Sigmoid colon (tissue), 7 donors: ENCODE measurements at places on chromosomes 12 and 14.

DNA sequence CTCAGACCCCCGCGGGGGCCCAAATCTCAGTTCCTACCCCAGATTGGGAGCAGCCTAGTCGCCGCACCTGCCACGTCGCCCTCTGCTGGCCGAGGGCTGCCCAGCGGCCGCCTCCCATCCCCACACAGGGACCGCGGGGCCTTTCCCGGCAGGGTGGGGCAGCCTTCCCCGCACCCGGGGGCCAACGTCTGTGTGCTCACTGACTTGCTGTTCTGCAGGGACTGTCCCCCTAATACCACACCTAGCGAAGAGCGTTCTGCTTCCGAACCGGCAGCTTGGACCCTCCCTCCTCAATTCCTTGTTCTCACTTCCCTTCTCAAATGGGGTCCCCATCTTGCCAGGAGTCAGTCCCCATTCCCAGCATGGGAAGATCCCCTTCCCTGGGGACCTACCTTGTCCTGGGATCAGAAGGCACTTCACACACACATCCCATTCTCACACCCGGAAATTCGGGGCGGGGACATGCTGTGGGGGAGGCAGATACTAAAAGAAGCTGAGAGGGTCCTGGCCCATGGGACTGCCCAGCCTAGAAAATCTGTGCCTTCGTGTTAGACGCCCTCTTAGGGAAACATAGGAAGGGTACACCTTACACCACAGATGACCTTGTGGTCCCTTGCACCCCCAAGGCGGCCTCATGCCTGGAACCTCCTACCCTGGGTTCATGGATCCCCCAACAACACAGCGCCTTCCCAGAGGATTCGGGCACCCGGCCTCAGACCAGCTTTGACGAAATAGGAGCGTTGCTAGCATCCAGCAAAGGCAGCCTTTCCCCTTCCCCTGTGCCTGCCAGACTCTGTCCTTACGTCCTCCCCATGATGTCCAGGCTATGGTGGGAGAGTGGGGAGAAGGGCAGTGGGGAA, 16.4 kb downstream of the ACVRL1 start:
- DNase-seq = peak; percentile 79

GRCh38 chr14:93959239-93960107, 16.9 kb downstream of the ASB2 start:
- DNase-seq = no peak

DNA sequence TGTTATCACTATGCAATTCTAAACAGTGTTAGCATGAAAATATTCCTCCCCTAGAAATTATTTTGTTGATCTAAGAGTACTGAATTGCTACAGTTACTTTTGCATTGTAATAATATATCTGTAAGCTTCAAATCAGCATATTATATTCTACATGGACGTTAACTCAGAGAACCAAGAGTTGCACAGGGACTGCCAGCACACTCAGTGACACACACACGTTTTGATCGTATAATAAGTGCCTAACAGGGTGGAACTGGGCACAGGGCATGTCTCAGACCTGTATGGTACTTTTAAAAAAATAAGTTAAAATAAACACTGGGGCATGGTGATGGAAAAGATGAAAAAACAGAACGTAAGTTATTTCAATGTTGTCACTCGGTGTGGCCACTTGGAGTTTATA, 451.6 kb downstream of the RGS6 start:
- no peak for DNase-seq

GRCh38 chr14:23056956-23057756, at the start of gene CDH24:
CDH24 (minus strand) TSS chr14:23057520; CDS start chr14:23055733, 1,787 bp downstream.
- DNase-seq = peak; percentile 86

- peak; percentile 91 for DNase-seq
These were observed 549 bp upstream of the WDR89 start for GRCh38 chr14:63642229-63642611.

DNA sequence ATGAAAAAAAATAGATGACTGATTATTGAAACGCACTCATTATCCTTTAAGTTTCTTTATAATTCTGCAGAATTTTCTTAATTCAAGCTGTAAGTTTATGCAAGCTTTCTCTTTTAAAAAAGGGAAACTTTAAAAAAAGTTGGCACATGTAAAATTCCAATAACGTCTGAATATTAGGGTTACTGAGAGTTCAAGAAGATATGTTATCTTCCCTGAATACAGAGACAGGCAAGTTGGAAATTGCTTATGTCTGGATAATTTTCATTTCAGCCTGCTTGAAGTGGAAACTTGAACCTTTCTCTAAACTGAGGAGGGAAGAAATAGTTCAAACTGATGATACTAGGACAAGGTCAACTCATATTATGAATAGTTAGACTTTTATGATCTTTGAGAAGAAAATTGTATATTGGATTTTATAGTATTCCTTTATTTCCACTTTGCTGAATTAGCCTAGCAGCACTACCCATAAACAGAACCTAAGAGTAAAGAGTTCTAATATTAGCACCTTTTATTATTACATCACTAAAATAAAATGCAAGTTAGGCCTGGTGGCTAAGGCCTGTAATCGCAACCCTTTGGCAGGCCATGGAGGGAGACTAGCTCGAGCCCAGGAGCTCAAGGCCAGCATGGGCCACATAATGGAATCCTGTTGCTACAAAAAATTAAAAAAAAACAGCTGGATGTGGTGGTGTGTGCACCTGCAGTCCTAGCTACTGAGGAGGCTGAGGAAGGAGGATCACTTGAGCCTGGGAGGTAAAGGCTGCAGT, 288.0 kb downstream of the TRHDE start:
- no peak for DNase-seq

GRCh38 chr14:79036441-79036840, 866.3 kb downstream of the NRXN3 start:
- DNase-seq = no peak

GRCh38 chr14:45587142-45587541, 334.1 kb upstream of the MIS18BP1 start:
- no peak for DNase-seq

DNA sequence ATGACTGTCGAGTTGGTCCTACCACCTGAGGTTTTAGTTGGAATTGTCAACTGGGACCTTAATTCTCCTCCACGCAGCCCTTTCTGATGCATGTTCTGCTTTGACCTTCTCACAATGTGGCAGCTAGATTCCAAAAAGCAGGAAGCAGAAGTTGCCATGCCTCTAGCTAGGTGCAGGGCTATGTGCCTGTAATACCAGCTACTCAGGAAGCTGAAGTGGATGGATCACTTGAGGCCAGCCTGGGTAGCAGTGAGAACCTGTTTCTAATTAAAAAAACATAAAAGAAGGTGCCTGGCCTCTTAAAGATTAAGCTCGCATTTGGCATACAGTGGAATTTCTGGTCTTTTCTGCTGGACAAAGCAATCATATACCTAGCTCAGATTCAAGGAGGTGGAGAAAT, 77.1 kb downstream of the FGD4 start:
- no peak for DNase-seq

GRCh38 chr12:3837049-3837448, 36.1 kb downstream of the PARP11 start:
- DNase-seq = no peak

DNA sequence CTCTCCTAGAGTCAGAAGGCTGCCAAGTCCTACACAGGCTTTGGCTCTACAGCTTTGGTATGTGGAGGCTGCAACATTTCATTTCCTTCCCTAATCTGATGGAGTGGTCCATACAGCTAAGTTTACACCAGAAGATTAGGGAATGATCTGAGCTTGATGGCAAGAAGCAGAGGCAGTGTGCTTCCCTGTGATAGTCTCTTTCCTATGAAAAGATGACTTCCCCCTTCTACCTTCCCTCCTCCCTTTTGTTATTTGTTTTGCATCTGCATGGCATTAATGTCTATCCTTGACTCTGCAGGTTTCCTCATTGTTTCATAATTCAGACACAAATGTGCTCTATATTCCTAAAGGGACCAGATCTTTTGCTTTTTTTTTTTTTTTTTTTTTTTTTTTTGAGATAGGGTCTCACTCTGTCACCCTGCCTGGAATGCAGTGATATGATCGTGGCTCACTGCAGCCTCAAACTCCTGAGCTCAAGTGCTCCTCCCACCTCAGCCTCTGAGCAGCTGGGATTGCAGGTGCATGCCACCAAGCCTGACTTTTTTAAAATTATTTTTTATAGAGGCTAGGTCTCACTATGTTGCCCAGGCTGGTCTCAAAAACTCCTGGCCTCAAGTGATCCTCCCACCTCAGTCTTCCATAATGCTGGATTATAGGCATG, 76.3 kb downstream of the GRIP1 start:
- DNase-seq = no peak

DNA sequence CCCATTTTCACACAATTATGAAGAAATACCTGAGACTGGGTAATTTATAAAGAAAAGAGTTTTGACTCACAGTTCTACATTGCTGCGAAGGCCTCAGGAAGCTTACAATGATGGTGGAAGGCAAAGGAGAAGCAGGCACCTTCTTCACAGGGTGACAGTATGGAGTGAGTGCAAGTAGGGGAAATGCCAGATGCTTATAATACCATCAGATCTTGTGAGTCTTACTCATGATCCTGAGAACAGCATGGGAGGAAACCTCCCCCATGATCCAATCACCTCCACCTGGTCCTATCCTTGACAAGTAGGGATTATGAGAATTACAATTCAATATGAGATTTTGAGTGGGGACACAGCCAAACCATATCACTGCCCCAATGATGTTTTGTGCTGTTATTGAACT, 189.3 kb upstream of the CRY1 start:
- no peak for DNase-seq

- DNase-seq = no peak
These were observed 3.4 kb downstream of the ARG2 start for GRCh38 chr14:67623114-67623513.

DNA sequence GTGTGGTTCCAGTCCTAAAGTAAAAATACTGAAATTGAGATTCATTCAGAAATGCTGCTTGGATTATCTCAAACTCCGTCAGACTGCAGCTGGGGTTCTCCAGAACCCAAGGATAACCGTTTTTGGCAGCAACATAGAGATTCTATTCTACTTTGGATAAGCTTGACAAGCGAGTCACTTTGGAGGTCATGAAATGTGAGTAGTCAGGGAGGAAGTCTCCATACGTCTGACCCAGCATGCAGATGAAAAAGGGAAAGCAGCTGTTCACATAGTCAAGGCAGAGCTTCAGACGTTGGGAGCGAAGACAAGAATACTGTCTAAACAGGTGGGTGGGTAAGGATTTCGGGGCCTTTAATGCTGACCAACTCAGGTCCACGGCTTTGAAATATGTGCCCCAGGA, 14.9 kb upstream of the HSP90B1 start:
- DNase-seq = no peak

- no peak for DNase-seq
These were observed 22.2 kb downstream of the SFSWAP start for GRCh38 chr12:131732996-131733615.

DNA sequence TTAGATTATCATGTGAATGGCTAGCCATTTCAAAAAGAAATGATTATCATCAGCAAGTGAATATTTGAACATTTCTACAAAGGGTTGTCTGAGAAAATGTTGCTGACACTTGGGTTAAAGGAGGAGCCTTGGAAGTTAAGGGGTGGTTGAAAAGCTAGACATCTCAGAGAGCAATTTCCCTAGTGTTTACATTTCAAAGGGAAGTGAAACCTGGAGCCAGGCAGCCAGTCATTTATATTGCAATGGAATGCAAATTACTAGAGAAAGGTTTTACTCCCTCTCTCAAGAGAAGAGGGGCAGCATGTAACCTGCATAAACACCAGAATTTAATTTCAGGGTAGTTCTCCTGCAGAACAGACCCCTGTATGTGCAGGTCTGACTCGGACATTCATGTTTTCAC, 279.0 kb downstream of the SLC16A7 start:
- DNase-seq = no peak

- DNase-seq = no peak
These were observed 150.9 kb upstream of the FRMD6 start for GRCh38 chr14:51500776-51501175.

DNA sequence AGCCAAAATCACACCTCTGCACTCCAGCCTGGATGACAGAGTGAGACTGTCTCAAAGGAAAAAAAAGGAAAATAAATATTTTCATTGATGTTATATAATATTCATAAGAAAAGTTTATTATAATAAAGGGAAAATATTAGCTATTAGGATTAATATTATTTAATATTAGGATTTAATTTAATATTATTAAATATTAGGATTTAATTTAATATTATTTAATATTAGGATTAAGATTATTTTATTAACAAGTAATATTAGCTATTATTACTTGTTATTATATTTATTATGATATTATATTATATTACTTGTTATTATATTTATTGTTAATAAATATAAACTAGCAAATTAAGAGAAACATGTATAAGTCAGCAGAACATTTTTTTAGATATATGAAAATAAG, 518.1 kb downstream of the FSCB start:
- no peak for DNase-seq

DNA sequence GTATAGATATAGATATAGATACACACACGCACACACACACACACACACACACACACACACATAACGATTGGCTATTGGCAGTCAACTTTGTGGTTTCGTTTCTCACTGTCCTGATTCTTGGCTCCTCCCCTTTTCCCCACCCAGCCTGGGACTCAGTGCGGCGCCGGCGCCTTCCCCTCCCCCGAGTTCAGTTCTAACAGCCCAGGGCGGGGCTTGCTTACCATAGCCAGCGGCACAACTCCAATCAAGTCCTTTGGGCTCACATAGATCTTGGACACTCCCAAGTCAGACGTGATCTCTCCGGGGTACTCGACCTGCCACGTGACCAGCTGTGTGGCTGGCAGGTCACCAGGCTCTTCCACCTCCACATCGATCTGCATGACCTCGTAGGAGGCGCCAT, 484.1 kb downstream of the GLT1D1 start:
- no peak for DNase-seq

DNA sequence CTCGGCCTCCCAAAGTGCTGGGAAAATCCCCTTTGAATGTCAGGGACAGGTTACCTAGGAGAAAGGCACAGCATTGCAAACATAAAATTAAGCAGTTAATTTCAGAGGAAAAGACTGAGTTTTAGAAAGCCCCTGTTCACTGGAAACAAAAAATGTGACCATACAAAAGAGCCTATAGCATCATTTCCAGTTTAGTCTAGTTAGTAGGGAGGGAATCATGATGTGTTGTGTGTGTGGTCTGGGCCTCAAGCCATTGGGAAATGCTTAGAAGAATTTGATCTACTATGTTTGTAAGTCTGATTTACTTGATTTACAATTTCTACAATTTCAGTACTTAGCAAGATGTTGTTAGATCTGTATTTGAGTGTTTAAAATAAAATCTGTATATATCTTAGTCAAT, 47.1 kb upstream of the RERG start:
- no peak for DNase-seq

DNA sequence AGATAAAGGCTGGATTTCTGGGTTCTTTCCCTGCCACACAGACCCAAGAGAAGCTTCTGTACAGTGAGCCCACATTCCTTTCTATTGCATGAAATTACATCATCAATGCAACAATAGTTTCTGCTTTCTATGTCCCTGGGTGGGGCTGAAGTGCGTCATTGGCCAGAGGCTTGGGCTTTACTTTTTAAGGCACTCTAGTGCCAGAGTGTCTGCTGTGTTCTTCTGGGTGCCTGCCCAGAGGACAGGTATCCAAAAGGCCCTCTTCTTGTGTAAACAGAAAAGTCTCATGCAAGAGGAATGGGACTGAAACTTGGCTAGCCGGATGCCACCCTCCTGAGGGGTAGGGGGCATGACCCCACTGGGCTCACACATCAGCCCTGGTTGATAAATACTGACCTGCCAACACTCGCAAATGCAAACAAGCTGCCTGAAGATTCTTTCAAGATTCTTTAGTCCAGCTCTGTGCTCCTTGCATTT, 5.9 kb downstream of the KRT86 start:
- peak; percentile 94 for DNase-seq
